Activated naive CD4-positive, alpha-beta T cell treated with anti-CD3 and anti-CD28 coated beads, Interleukin-2, amount 10 ng/mL, durations not matched to agents 5 hours and 36 hours (primary cell): ENCODE measurements at places on chromosomes 1 and 21. TPM values are rescaled to one million over a fixed set of nuclear protein-coding genes. Genes with fewer than 3 reads are reported as not detected.

DMBX1 gene
- total RNA-seq = 0.10 TPM

CLCNKA gene
- not detected for total RNA-seq

TSPEAR gene
- not detected for total RNA-seq

IVL gene
- total RNA-seq = not detected

DIO1 gene
- total RNA-seq = not detected

DENND2C gene
- 0.23 TPM for total RNA-seq

HSF2BP gene
- total RNA-seq = 0.30 TPM

RAB3B gene
- 0.08 TPM for total RNA-seq

PWP2 gene
- total RNA-seq = 19.0 TPM

CAMK2N1 gene
- total RNA-seq = 0.83 TPM

NENF gene
- total RNA-seq = 23.1 TPM

ATP1A2 gene
- not detected for total RNA-seq

DISP1 gene
- 1.4 TPM for total RNA-seq

STUM gene
- total RNA-seq = not detected

DIRAS3 gene
- total RNA-seq = not detected

MOV10 gene
- total RNA-seq = 64.1 TPM

HTR6 gene
- total RNA-seq = not detected

ZMYND12 gene
- 0.91 TPM for total RNA-seq

BEST4 gene
- 0.65 TPM for total RNA-seq

RGS8 gene
- total RNA-seq = not detected

RAB13 gene
- total RNA-seq = 1.3 TPM

PTGS2 gene
- total RNA-seq = not detected

FAM72C gene
- 7.3 TPM for total RNA-seq

SYT14 gene
- total RNA-seq = not detected

ADGRL4 gene
- not detected for total RNA-seq

GPR37L1 gene
- total RNA-seq = not detected

ETV3L gene
- not detected for total RNA-seq

ERICH3 gene
- total RNA-seq = not detected

RCSD1 gene
- total RNA-seq = 165 TPM

MTMR11 gene
- total RNA-seq = 7.2 TPM

MYCL gene
- 0.29 TPM for total RNA-seq

KLHL17 gene
- total RNA-seq = 32.2 TPM

HFM1 gene
- total RNA-seq = not detected

S100A8 gene
- total RNA-seq = not detected

NLRP3 gene
- 4.1 TPM for total RNA-seq

RHCE gene
- 0.10 TPM for total RNA-seq

TMEM269 gene
- 0.30 TPM for total RNA-seq

DCAF8 gene
- 113 TPM for total RNA-seq

HES5 gene
- 0.25 TPM for total RNA-seq

SPRR2F gene
- total RNA-seq = not detected

SPRR2E gene
- not detected for total RNA-seq

SPOCD1 gene
- not detected for total RNA-seq

YARS1 gene
- 175 TPM for total RNA-seq

BCAR3 gene
- 0.70 TPM for total RNA-seq
